ENCODE measurements at places on chromosomes 7 and 10.

- no peak for DNase-seq
Observed at GRCh38 chr7:114718861-114719260, 203.0 kb upstream of the MDFIC start.

DNA sequence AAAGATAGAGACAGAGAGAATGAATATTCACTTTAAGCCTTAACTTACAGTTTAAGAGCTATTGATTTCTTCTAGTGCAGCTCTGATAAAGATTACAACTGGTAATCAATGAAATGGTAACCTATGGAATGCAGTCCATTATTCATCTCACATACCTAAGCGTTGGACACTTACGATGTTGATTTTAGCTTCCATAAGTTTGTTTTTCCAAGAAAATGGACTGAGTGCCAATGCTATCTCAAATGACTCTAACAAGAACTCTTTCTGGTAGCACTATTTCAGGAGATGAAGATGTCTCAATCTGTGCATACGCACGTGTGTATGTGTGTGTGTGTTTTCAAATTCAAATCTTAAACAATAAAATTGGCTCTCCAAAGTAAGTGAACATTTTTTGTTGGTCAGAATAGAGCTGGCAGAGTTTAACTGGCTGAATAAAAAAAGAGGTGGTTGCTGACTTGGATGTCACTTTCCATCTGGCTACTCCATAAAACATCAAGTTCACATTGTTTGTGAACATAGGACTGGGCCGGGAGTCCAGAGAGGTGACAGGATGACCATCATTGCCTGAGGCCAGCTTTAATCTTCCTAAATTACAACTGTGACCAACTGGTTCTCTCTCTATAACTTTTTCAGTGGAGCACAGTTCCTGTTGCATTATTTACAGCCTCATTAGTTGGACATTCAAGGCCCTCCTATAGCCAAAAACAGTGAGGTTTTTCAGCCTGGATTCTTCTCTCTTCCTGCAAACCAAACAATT lies 106.9 kb upstream of the CSTF2T start:
- DNase-seq = no peak

DNA sequence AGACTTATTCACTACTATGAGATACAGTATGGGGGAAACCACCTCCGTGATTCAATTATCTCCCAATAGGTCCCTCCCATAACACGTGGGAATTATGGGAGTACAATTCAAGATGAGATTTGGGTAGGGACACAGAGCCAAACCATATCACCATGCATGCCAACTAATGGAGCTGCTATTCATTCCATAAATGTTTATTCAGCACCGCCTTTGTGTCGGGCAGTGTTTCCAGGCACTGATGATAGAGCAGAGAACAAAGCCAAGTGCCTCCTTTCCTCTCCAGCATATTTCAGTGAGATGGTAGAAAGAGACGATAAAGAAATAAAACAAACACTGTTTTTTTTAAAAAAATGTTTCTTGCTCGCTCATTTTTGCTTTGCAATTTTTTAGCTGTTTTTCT lies 295.9 kb upstream of the FOXK1 start:
- no peak for DNase-seq

DNA sequence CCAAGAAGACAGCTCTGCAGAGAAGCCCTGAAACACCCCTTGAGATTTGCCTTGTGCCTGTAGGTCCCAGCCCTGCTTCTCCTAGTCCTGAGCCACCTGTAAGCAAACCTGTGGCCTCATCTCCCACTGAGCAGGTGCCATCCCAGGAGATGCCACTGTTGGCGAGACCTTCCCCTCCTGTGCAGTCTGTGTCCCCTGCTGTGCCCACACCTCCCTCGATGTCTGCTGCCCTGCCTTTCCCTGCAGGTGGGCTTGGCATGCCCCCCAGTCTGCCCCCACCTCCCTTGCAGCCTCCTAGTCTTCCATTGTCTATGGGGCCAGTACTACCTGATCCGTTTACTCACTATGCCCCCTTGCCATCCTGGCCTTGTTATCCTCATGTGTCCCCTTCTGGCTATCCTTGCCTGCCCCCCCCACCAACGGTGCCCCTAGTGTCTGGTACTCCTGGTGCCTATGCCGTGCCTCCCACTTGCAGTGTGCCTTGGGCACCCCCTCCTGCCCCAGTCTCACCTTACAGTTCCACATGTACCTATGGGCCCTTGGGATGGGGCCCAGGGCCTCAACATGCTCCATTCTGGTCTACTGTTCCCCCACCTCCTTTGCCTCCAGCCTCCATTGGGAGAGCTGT lies 8.2 kb downstream of the PPRC1 start:
- DNase-seq = no peak

DNA sequence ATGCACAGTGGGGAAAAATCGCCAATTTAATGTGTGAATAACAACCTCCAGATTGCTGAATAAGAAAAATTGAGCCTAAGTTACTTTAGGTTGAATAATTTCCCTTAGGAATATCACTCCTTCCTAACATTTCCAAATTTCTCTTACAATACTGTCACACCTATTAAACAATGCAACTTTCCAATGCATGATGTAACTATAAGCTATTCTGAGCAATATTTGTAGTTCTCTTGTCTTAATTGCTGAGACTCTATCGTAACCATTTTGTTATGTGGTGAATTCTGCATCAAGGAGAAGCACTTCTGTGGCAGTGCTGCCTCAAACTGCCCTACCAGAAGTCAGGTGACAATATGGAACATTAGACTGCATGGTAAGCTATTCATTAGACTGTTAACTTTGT lies 386.7 kb upstream of the LRRN3 start:
- no peak for DNase-seq

DNA sequence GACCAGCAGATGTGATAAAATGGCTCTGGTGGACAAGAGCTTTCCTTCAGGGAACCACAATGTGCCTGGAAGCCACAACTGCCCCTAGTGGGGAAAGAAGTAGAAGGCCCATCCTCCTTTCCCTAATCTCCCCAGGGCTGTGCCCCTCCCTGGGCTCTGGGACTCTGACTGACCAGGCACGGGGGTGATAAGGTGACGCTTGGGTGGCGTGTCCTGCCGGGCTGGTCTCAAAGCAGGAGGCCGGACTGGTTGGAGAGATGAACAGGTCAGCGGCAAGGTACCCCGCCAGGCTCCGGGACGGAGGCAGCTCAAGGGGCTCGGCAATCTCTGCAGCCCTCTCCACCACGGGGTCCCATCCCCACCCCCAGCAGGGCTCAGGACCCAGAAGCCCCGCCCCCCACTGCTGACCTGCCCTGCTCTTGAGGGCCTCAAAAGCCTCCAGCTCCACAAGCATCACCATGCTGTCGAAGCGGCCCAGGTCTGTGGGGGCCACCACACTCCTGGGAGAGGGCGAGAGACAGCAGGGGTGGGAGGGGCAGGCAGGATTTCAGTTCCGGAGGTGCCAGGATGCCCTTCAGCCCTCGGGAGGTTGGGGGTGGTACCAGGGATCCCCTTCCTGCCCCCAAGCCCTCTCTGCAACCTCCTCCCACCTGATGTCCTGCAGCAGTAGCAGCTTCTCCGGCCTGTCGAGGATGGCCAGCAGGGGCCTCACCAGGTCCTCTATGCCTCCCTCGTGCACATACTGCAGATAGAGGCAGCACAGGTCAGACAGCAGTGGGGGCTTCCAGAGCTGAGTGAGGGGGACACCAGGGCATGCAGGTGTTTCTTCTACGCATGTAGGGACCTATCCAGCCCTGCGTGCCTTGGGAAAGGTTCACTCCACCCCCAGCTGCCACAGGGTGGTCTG lies 12.2 kb downstream of the LZTS2 start:
- no peak for DNase-seq

All from NK-92 treated with Interleukin-12 subunit alpha and Interleukin-12 subunit beta, amount 100 ng/mL, for 24 hours (cell line).